ENCODE measurements at places on chromosomes 7 and 10.
A peak's percentile ranks its signal among the peaks of the same experiment; 100 is the strongest.

GRCh38 chr7:42677751-42678699 is 233.8 kb downstream of the C7orf25 start:
- no peak for DNase-seq

GRCh38 chr7:130884437-130885417 is 150.7 kb upstream of the KLF14 start:
- DNase-seq = no peak

DNA sequence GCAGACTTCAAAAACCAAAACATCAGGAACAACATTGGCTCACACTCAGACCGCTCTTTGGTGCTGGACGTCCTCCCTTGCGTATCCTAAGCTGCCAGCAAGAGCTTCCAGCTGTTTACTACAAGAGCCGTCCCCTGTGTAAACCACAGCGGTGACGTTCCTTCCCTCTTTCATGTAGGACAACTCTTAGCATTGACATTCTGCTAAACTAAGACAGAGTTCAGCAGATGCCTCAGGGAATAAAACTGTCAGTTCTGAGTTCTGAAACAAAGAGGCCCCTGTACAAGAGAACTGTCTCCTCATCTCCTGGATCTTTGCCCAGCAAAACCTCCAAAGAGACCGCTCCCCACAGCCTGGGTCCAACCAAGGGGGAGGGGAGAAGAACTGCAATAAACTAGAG is 57.8 kb upstream of the OPALIN start:
- DNase-seq = no peak

DNA sequence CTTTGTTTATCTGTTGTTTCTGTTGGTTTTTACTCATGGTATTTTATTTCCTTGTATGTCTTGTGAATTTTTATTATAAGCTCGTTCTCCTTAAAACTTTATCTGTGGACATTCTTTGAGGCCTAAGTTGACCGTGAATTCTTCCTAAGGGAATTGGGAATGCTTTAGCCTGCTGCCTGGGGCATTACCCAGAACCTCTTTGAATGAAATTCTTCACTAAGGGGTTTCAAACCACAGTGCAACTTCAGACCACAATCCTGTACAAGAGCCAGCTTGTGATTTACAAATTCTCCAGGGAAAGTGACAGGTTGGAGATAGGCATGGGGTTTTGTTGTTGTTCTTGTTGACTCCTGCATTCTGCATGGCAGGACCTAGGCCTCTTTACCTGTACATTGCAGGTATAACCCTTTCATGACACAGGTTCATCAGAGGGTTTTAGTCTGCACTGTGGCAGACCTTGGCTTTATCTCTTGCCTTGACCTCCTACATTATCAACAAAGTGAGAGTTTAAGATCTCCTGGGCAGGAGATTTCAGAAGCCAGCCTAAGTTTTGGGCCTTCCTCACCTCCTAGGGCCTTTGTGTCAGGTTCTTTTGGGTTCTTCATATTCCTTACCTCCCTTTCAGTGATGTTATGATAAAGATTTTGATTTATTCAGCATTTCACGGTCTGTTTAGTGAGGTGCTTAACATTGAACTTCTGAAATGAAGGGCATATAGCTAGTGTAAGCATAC is 70.2 kb downstream of the ABCC2 start:
- no peak for DNase-seq

GRCh38 chr10:58140054-58140453 is 127.6 kb downstream of the IPMK start:
- no peak for DNase-seq

GRCh38 chr7:139937715-139938114 is 108.7 kb downstream of the TBXAS1 start:
- no peak for DNase-seq

- DNase-seq = no peak
Observed at GRCh38 chr10:115772606-115773005, 500.4 kb downstream of the GFRA1 start.

GRCh38 chr10:46253076-46254006 is 33.5 kb upstream of the ANTXRL start:
- no peak for DNase-seq

- DNase-seq = no peak
Observed at GRCh38 chr7:68247571-68247970, 1250.9 kb downstream of the TYW1 start.

DNA sequence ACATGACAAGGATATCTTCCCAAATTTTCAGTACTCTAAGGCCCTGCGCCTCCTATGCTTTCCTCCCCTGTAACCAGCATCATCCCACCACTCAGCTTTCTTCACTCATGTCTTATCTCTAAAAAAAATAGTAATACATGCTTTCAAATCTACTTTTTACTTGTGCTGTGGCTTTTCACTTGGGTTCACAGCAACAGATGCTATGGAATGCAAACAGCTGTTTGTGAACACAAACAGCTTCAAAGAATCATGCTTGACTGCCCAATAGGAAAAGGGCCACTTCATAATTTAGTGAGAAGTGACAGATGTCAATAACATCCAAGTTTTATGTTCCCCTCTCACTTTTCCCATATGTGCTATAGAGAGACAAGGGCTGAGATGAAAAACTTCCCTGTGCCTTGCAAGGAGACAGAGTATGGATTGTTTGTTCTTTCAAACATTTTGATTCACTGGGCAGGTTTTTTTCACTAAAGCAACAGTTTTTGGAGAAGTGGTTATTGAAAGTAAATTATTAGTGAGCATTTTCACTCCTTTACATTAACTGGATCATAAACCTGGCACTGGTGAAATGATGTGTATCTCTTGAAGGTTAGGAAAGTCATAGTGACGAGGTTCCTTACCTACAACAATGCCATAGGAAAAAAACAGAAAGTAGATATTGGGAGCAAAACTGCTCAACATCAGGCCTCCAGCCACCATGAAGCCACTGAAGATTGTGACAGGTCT is 37.3 kb downstream of the SLC16A9 start:
- no peak for DNase-seq

GRCh38 chr7:120327054-120327453 is 54.1 kb downstream of the KCND2 start:
- DNase-seq = no peak

DNA sequence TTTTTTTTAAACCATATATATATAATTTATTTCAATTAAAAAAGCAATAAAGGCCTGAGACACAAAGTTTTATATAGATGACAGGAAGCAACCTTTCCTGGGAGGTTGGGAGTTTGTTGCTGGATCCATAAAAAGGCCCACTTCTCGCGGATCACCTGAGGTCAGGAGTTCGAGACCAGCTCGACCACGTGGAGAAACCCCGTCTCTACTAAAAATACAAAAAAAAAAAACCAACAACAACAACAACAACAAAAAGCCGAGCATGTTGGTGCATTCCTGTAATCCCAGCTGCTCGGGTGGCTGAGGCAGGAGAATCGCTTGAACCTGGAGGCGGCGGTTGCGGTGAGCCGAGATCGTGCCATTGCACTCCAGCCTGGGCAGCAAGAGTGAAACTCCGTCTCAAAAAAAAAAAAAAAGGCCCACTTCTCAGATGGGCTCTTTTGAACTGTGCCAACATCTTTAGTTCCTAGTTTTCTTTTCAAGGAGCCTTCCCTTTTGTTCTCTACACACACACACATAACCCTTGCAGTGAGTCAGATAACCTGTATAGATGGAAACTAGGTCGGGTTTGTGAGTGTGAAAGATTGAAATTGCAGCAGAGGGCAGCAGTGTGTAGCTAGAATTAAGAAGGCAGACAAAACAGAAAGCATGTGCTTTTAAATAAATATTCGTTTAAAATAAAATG is 1.2 kb upstream of the SMNDC1 start:
- DNase-seq = peak; percentile 84

DNA sequence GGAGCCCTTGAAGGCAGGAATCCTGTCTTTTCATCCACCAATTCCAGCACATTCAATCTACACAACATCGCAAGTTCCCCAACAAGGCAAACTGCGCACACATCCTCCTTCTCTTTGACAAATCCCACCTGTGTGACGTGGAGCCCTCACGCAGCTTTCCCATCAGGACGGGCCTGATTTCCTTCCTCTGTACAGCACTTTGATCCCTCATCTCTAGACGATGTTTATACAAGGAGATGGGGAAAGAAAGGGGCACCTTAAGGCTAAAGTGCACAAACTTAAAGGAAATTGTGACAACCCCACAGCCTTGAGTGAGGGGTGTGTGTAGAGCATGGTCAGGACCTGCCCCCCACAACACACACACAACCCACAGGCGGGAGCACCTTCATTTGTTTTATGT is 97.2 kb downstream of the PRKAG2 start:
- no peak for DNase-seq

- no peak for DNase-seq
Observed at GRCh38 chr7:85851571-85852193, 664.8 kb upstream of the SEMA3D start.

DNA sequence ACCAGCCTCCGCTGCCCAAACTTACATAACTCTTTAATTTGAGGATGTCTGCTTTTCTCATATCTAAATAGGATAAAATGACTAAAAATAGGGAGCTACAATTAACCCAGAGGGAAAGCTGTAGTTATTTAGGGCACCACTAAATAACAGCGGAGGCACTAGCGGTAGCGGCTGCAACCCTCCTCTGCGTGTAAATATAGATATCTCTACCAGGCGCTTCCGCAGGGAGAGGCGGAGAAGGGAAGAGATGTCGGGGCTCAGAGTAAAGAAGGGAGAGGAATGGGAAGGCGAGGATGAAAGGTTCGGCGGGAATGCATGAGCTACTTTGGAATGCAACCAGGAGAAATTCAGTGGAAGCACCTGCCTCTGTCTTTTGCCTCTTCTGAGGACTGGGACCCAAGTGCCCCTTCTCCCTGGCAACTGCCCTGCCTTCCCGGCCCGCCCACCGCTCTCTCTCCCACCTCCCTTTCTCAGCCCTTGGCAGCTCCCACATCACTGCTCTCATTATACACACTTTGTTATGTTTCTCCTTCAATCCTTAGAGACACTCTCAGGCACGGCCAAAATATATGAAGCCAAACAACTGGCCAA is 698.3 kb downstream of the PARD3 start:
- no peak for DNase-seq

DNA sequence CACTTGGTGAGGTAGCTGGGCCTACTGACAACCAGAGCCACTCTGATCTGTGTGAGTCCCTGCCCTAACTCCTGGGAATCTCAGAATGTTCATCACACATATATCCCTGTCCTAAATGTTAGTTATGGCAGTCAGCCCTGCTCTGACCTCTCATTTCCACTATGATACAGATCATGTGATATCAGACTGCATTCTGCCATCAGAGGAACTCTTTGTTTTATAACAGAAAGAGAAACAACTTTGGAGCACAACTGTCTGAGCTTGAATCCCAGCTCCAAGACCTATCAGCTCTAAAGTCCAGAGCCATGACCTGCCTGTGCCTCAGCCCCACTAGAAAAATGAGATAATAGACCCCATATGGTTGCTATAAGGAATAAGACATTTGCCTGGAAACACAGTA is 54.6 kb upstream of the ABCB4 start:
- DNase-seq = no peak

DNA sequence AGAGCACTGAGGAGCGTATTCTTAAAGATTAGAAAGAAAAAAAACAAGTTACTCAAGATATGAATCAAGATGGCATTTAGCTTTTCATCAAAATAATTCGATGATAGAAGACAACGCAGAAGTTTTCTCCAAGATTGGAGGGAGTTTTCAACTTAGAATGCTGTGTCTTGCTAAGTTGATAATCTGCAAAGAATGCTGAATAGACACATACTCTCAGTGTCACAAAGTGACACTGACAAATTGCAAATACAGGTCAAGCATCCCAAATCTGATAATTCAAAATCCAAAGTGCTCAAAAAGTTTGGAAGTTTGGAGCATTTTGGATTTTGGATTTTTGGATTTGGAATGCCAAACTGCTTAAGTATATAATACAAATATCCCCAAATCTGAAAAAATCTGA is 243.8 kb downstream of the BBS9 start:
- no peak for DNase-seq

DNA sequence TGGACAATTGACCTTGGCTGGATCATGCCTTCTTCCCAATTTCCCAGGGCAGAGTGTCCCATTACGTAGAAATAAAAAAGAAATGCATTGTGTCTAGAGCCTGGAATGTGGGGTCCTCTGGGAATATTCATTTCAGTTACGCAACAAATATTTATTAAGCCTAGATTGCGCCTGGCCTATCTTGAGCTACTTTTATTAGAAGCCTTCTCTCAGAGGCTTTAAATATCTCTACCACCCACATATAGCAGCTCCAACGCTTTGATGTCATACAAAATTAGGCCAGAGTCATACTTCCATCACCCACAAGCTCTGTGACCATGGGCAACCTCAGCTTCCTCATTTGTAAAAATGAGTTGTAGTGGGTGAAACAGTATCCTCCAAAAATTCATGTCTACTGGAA is 24.9 kb upstream of the CARD11 start:
- DNase-seq = no peak

DNA sequence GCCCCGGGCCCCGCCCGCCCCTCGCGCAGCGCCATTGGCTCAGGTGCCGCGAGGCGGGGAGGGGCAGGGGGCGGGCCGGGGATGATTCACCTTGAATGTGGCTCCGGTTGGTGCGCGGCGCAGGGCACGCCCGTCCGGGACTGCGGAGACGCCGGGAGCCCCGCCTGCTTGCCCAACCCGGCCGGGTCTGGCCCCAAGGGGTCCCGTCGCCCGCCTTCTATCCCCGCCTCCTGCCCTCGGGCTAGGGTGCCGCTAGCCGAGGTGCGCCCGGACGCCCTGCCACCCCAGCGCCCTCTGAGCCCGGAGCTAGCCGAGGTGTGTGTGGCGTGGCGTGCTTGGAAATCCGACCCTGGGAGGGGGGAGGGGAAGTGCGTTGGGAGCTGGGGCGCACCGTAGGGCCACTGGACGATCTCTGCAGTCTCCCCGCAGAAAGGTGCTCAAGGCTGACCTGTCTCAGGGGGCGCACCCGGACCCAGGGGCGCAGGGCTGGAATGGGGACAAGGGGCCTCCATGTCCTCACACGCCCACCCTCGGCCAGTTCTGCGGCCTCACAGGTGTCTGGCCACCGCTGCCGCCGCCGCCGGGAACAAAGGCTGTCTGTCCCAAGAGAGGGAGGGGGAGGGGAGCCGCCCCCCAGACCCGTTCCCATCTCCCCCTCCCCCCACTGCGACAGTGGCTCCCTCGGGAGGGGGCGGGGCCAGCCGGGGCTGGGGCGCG is 168.9 kb downstream of the NRF1 start:
- peak; percentile 70 for DNase-seq

DNA sequence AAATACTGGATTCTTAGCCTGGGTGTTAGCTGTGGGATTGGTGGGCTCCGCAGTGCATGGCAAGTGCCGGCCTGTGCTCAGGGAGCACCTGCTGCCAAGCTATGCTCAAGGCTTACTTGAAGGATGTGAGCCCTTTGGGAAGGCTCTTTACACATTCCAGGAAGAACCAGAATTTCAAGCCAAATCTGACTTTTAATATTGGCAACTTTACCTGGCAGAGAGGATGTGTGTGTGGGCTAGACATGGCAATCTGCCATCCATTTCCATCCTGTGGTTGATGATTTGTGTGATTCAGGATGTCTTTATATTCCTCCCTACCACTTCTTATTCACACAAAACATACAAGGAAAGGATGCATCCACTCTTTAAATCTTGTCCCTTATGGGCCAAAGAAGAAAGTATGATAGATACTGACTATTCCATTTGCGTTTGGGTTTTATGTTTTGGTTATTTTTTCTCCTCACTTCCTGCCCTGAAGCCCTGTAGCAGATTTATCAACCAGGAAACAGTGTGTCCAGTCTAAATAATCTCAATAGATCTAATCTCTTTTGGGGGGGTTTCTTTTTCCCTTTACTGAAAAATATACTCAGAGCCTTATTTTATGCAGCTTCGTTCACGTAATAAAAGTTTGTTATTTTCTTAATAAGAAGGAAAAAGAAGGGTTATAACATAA is 247.1 kb downstream of the COBL start:
- no peak for DNase-seq

GRCh38 chr10:12539350-12540164 is 190.2 kb downstream of the CAMK1D start:
- DNase-seq = no peak

GRCh38 chr7:25517906-25518305 is 289.6 kb upstream of the NPVF start:
- DNase-seq = no peak

Data from CD4-positive, alpha-beta T cell treated with Interleukin-10 for 1 hour (primary cell).